ENCODE measurements at places on chromosomes 3 and 15.

DNA sequence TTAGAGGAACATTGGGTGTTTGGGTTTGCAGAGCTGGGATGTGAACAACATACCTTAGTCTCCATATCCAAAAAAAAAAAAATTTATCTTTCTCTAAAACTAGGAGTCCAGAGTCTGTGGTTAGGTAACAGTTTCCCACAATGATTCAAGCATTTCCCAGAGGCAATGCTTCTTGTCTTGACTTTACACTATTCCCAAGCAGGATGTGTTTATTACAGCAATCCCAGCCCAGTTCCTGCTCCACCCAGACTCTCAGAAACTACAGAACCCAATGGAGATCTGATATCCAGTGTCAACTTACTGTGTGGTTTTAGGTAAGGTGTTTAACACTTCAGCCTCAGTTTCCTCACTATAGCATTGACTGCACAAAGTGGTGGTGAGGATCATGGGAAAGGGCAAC lies 2.3 kb upstream of the C3orf62 start:
- no peak for DNase-seq

- DNase-seq: no peak
Observed at GRCh38 chr3:189322339-189322738, 150.6 kb downstream of the TPRG1 start.

GRCh38 chr3:184842433-184842832 lies 30.5 kb downstream of the VPS8 start:
- DNase-seq: no peak

- no peak for DNase-seq
Observed at GRCh38 chr3:33237439-33237838, 18.8 kb upstream of the SUSD5 start.

GRCh38 chr3:106421426-106421825 lies 552.6 kb upstream of the CBLB start:
- no peak for DNase-seq

- no peak for DNase-seq
Observed at GRCh38 chr3:51388286-51389029, 2.6 kb upstream of the RBM15B start.

DNA sequence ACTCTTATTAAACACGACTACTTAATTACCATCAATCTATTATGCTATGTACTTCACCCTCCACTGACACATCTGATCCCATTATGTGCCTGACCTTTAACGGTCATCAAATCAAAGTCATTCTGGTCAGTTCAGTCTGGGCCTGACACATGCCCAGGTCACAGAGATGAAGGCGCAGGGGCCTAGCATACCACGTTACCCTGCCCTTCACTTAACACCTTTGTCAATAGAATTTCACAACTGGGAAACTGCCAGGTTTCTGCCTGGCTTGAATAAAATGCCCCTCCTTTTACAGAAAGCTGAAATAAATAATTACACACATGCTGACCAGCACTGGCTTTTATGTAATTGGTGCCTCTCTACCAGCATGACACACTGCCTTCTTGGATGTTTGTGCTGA lies 39.5 kb downstream of the MECOM start:
- DNase-seq: no peak

- DNase-seq: no peak
Observed at GRCh38 chr3:82505079-82505756, 743.8 kb upstream of the GBE1 start.

- DNase-seq: no peak
Observed at GRCh38 chr15:81304226-81304625, 19.7 kb downstream of the STARD5 start.

- DNase-seq: no peak
Observed at GRCh38 chr3:126129398-126129891, 45.5 kb upstream of the SLC41A3 start.

DNA sequence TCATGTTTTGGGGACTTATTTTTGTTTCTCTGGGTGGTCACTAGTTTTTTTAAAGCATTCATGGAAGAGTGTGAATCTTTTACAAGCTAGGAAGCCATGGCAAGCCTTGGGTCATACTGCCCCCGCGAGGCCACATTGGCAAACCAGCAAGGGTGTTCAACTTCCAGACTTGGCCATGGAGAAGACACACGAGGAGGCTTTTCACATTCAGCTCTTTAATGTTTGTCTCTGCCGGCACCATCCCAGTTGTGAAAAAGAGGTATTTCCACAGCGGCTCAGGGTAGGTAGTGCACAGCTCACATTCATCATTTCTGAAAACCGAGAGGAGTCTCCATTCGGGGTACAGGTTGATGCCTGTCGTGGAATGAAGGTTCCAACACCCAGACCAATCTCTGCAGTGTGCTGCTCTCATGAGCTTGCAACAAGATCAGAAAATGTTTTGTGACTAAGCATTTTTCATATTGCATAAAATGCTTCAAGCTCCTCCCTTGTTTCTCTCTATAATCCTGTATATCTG lies 7.7 kb downstream of the CCR5 start:
- DNase-seq: no peak

GRCh38 chr3:126696701-126697267 lies 7.3 kb upstream of the CHCHD6 start:
- no peak for DNase-seq

GRCh38 chr15:68275165-68275746 lies 2.3 kb upstream of the FEM1B start:
- no peak for DNase-seq

- DNase-seq: no peak
Observed at GRCh38 chr3:42906848-42907183, 874 bp downstream of the ZNF662 start.
